ENCODE measurements at places on chromosomes 7 and 10. TPM values are rescaled to one million over a fixed set of nuclear protein-coding genes. Genes with fewer than 3 reads are reported as not detected.
A peak's percentile ranks its signal among the peaks of the same experiment; 100 is the strongest.

GRCh38 chr7:124893140-124893827 lies 36.3 kb downstream of the POT1 start:
- DNase-seq: no peak

DNA sequence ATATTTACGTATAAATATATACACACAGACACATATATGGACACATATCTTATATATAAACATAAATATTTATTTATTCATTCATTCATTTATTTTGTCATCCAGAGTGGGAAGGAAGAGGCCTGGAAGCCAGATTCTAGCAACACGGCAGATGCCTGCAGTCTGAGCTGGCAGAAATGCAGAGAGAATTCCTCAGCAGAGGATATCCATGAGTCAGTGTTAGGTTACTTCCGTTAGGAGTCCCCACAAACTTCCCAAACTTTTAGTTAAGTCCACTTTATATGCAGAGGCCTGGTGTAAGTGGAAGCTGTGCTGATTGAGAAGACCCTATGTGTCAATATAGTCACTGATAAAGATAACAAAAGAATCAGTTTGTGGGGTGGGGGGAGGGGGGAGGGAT lies 89.6 kb downstream of the PPP1R17 start:
- DNase-seq: peak; percentile 28

GRCh38 chr10:6838118-6838517 lies 258.0 kb upstream of the PRKCQ start:
- no peak for DNase-seq

DNA sequence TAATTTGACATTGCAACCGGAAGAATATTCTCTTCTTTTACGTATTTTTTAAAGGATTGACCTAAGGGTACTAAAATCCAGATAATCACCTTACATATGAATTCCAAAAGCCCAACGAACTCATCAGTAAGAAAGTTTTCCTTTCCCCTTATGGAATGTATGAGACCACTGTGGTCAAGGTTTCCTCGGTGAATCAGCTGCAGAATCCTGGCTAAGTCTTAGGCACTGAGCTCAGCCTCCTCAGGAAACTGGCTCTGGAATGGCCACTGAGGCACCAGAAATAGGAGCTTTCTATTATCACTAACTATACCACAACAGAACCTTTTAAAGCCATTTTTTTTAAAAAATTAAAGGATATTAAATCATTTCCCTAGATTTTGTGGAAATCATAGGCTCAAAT lies 21.0 kb downstream of the SVIL start:
- DNase-seq: no peak

- no peak for DNase-seq
These were observed 365.4 kb downstream of the SUGCT start for GRCh38 chr7:40500219-40500618.

- no peak for DNase-seq
These were observed 335.7 kb downstream of the PHTF2 start for GRCh38 chr7:78134256-78134655.

GRCh38 chr7:157464971-157465886 lies 128.4 kb downstream of the DNAJB6 start:
- DNase-seq: no peak

DNA sequence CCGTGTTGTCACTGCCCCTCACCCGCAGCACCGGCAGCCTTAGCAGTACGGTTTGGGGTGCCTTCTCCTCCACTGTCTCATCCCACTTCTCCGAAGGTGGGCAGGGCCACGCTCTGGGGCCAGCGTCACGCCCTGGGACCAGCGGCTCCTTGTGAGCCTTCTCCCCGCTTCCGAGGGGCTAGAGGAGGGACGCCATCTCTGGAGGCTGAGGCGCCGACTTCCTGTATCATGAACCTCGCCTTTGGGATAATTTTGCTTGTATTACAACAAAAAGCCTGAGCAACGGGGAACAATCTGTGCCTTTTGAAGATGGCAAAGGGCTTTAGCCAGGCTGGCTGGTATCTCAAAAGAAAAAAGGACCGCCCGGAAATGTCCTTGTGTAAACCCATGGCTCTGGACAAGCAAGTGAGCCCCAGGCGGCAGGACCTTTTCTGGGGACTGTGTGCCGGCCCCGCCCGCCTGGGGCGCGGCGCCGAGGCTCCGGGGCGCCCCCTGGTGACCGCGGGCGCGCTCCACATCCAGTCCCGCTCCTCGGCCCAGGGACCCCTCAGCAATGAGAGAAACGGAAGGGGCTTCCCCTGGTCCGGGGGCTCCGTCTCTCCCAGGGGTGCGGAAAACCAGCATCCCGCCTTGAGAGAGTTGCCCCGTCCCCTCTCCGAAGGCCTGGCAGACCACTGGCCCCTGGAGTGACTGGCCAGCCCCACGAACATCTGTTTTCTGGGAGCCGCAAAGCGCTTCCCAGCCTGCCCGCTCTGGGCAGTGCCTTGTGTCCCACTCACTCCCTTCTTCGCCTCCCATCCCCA lies 3.8 kb downstream of the DEPP1 start:
- no peak for DNase-seq

- DNase-seq: no peak
These were observed 34.9 kb downstream of the SRPK2 start for GRCh38 chr7:105353752-105354328.

DNA sequence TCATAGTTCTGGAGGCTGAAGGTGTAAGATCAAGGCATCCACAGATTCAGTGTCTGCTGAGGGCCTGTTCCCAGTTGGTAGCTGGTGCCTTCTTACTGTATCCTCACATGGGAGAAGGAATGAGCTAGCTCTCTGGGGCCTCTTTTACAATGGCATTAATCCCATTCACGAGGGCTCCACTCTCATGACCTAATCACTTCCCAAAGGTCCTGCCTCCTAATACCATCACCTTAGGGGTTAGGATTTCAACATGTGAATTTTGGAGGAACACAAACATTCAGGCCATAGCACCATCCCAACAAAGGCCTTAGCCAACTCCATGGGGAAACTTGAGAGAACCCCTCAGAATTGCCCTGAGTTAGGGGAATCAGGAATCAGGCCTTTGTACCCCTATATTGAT lies 66.1 kb upstream of the CREB5 start:
- DNase-seq: no peak

DNA sequence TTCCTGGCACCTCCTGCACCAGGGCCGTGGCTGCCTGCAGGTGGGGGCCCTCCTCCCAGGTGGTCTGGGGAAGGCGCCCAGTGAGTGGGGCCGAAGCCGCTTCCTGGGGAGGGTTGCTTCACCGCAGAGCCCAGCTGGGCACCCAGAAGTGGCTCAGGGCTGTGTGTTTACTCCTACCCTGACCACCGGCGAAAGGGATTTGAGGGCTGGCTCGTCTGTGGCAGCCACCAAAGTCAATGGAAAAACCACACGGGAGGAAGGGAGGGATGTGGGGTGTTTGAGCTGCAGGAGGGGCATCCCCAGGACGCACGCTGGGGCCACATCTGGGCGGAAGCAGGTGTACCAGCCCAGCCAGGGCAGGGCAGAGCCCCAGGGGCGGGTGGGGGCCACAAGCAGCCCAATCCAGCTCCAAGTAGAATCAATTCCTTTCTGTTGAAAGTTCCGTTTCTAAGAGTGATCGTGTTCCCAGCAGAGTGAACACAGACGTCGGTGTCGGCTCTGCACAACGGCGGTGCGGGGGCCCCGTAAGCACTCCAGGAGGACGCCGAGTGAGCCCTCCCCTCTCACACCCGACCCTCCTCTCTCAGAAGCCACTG lies 69.9 kb downstream of the FOXL3 start:
- no peak for DNase-seq

GRCh38 chr7:3431306-3431705 lies 130.3 kb downstream of the SDK1 start:
- no peak for DNase-seq

- no peak for DNase-seq
These were observed 176.1 kb upstream of the PFKP start for GRCh38 chr10:2891073-2891769.

- DNase-seq: no peak
These were observed 18.6 kb downstream of the MICALL2 start for GRCh38 chr7:1440620-1441019.

- DNase-seq: no peak
These were observed 8.3 kb downstream of the AEBP1 start for GRCh38 chr7:44112231-44112996.

DNA sequence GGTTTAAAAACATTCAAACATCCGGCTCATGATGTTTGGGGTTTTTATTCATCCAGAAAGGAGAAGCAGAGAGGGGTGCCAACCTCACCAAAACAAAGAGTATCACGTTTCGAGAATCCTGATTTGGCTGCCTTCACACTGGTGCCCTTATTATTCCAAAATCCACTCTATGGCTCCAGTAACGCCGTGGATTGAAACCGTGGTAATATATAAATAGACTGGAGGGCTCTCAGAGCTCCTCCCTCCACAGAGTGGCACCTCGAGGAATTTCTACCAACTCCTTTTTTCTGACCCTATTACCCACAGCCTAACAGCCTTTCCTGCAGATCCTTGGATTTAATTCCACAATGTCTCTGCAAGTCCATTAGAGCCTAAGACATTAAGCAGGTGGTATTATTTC lies 353.6 kb downstream of the CRPPA start:
- no peak for DNase-seq

- no peak for DNase-seq
These were observed 67.4 kb downstream of the ELFN1 start for GRCh38 chr7:1737523-1737922.

- DNase-seq: no peak
These were observed 54.2 kb downstream of the GUSB start for GRCh38 chr7:65927489-65928448.

GRCh38 chr7:85890244-85890811 lies 703.5 kb upstream of the SEMA3D start:
- peak; percentile 2 for DNase-seq

GRCh38 chr10:90856964-90857634 lies 740 bp downstream of the HTR7 start:
- no peak for DNase-seq

DNA sequence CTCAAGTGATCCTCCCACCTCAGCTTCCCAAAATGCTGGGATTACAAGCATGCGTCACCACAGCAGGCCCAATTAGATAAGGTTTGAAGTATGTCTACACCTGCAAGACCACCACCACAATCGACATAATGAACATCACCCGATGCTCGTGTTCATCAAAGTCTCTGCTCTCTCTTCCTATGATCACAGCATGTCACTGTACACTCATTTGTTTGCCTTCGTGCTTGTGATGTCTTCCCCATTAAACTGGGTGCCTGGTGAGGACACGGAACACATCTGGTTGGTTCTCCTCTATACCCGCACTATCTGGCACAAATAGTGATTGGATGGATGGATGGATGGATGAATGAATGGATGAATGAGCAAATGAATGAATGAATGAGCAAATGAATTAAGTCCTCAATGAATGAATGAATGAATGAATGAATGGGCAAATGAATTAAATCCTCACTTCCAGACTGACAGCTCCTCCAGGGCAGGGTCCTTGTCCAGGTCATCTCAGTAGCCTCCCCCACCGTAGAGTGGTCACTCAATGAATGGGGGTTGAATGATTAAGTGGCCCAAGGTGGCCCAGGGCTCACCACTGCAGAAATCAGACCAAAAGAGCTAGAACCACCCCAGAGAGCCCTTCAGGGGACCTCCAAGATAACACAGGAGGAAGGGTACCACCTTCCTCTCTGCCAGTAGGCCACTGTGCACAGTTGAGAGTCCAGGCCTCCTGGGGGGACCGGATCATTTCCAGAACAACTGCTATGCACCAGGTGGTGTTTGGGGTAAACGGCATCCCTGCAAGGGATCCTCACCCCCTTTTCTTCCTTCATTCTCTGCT lies 101.9 kb upstream of the TNRC18 start:
- no peak for DNase-seq

The CPEB3 gene
- 1.3 TPM for total RNA-seq

The SPRN gene
- total RNA-seq: 2.1 TPM

The DNAJC12 gene
- total RNA-seq: 3.0 TPM

The TUBAL3 gene
- 0.34 TPM for total RNA-seq

The EGR2 gene
- total RNA-seq: 0.67 TPM

The SLC29A4 gene
- 6.5 TPM for total RNA-seq

The TMEM225B gene
- total RNA-seq: not detected

The PON1 gene
- total RNA-seq: not detected

The SEMA3C gene
- total RNA-seq: 84.8 TPM

The METTL27 gene
- total RNA-seq: 1.5 TPM

The LDB3 gene
- total RNA-seq: 0.34 TPM

The SPDYE11 gene
- not detected for total RNA-seq

The ST8SIA6 gene
- total RNA-seq: not detected
